Activated T-helper 1 cell treated with anti-CD3 and anti-CD28 coated beads, Interleukin-12 subunit alpha, Interleukin-12 subunit beta, Interleukin-2, Interleukin-4 antibody, amounts not matched to agents 30 ng/mL and 10 ng/mL and 1 ng/mL, durations not matched to agents 14 hours and 24 hours and 36 hours (primary cell): ENCODE measurements at places on chromosomes 2 and 18. TPM values are rescaled to one million over a fixed set of nuclear protein-coding genes. Genes with fewer than 3 reads are reported as not detected.

The DSG4 gene
- not detected in 2 replicates for total RNA-seq

The ASB3 gene
- 18.6 and 21.5 TPM in 2 replicates for total RNA-seq

The GPR35 gene
- 7.6 and 8.2 TPM in 2 replicates for total RNA-seq

The PRKAG3 gene
- total RNA-seq, result not detected in 2 replicates

The TUBB8B gene
- not detected in 2 replicates for total RNA-seq

The NTSR2 gene
- not detected in 2 replicates for total RNA-seq

The RAPGEF4 gene
- 0.31 and 0.42 TPM in 2 replicates for total RNA-seq

The VIL1 gene
- total RNA-seq, result not detected in 2 replicates

The ITGA6 gene
- total RNA-seq, result 1.9 TPM in 2 replicates

The SLC4A5 gene
- 0.47 and 0.71 TPM in 2 replicates for total RNA-seq

GRCh38 chr2:61737841-61738240 lies 116.0 kb downstream of the FAM161A start:
- no peaks in the 10 kb centered on the region for H3K36me3 ChIP-seq
- no peak overlapping the region for H3K27ac ChIP-seq
- peaks cover 3% of the 10 kb centered on the region for H3K27me3 ChIP-seq

DNA sequence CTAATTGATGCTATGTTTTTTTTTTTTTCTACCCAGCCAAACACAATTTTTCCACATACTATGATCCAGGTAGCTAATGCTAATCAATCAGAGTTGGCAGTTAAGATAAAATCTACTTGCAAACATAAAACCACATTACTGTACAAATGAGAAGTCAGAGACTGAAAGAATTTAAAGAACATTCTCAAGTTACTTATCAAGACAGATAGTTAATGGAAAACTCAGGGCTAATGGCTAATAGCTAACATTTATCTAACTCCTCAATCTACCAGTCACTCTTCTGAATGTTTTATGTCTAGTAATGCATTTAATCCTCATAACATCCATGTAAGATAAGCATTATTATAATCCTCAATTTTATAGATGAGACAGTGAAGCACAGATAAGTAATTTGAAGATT lies 537.6 kb upstream of the SETBP1 start:
- H3K27ac ChIP-seq, result no peak overlapping the region
- DNase-seq, result no peak
- no peak overlapping the region for H3K4me3 ChIP-seq
- H3K4me1 ChIP-seq, result no peaks in the 10 kb centered on the region
- H3K36me3 ChIP-seq, result no peaks in the 10 kb centered on the region

DNA sequence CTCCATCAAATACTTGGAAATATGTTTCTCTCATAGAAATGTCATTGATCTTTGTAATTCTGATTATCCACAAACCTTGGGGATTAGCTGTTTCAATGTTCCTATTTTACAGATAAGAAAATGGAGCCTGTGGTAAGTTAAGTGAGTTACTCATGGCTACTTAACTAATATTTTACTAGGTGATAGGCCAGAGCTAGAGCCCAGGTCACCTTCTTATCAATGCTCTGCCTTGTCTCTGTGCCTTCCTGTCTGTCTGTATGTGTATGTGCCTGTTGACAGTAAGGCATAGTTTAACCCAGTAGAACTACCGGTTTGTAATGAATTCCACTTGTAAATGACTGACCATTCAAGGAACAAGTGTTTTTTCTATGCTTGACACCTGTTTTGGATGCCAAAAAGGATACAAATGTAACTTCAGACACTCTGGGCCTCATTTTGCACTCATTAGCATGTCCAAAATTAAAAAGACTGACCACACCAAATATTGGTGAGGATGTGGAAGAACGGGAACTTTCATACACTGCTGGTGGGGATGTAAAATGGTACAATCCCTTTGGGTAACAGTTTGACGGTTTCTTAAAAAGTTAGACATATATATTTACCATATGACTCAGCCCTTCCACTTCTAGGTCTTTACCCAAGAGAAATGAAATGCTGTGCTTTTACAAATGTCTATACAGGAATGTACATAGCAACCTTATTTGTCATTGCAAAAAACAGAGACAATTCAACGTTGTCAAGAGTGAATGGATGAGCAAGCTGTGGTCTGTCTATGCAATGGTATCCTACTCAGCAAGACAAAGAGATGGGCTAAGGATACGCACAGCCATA lies 19.6 kb upstream of the IL1A start:
- no peak overlapping the region for H3K4me3 ChIP-seq
- H3K4me1 ChIP-seq, result peaks cover 36% of the 10 kb centered on the region
- peaks cover 6% of the 10 kb centered on the region for H3K36me3 ChIP-seq
- H3K27me3 ChIP-seq, result peaks cover 2% of the 10 kb centered on the region

DNA sequence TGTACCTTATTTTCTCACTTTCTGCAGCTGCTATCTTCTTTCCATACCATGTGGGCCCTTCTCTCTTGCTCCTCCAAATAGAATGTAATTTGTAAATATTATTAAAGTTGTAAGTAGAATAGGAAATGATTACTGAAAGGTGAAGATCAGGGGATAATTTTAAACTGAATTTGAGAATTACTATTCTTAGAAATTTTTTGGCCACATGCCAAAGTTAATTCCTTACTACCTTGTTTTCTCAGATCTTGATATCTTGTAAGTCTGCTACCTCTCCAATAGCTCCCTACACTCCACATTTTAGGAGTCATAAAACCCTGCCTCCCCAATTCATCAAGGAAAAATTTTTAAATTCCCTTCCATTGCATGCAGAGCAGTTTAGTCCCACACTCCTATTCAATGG lies 442.7 kb downstream of the SATB2 start:
- H3K27me3 ChIP-seq, result no peaks in the 10 kb centered on the region
- no peak overlapping the region for H3K27ac ChIP-seq
- H3K4me3 ChIP-seq, result no peak overlapping the region
- no peaks in the 10 kb centered on the region for H3K4me1 ChIP-seq
- no peaks in the 10 kb centered on the region for H3K36me3 ChIP-seq

DNA sequence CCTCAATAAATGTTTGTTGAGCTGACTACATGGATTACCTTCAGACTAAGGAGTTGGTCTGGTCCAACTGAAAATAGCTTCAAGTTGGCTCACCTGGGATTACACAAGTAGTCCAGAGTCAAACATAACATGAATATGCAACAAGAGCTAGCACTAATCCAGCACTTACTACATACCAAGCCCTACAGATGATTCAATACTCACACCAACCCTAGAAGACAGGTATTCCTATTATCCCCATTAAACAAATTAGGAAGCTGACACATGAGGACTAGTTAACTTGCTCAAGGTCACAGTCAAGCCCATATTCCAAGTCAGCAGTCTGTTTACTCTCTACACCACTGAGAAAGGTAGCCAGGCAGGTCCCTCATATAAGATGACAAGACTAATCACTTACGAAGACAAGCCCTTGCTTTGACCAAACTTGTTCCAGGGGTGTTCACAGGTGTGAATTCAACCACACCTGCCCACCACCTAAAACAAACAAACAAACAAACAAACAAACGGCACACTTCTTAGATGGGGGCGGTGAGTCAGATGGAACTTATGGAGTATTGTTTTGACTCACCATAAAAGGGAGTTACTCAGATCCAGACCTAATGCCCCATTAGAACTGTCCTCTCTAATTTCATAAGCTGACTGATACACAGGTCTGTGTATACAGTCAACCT lies 29.1 kb downstream of the TMEM131 start:
- peaks cover 7% of the 10 kb centered on the region for H3K36me3 ChIP-seq
- H3K27ac ChIP-seq, result peak overlapping the region; percentile 46
- no peaks in the 10 kb centered on the region for H3K27me3 ChIP-seq
- H3K4me1 ChIP-seq, result peaks cover 52% of the 10 kb centered on the region
- H3K4me3 ChIP-seq, result no peak overlapping the region
- no peak for DNase-seq

GRCh38 chr2:119316066-119316465 lies 50.6 kb downstream of the C2orf76 start:
- H3K4me1 ChIP-seq, result no peaks in the 10 kb centered on the region
- no peak overlapping the region for H3K27ac ChIP-seq
- no peak overlapping the region for H3K4me3 ChIP-seq
- H3K27me3 ChIP-seq, result peaks cover 1% of the 10 kb centered on the region

DNA sequence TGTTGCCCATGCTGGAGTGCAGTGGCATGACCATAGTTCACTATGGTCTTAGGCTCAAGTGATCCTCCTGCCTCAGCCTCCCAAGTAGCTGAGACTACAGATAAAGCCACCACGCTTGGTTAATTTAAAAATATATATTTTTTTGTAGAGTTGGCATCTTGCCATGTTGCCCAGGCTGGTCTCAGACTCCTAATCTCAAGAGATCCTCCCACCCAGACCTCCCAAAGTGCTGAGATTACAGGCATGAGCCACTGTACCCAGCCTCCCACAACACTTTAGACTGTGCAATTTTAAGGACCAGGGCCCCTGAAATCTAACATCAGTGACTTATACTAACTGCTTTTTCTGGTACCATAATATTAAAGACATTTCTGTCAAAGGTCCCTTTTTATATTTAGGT lies 5.2 kb downstream of the TXNDC2 start:
- peaks cover 8% of the 10 kb centered on the region for H3K4me1 ChIP-seq
- no peaks in the 10 kb centered on the region for H3K36me3 ChIP-seq
- peaks cover 2% of the 10 kb centered on the region for H3K27me3 ChIP-seq
- no peak overlapping the region for H3K4me3 ChIP-seq

- no peak overlapping the region for H3K4me3 ChIP-seq
- peaks cover 15% of the 10 kb centered on the region for H3K27me3 ChIP-seq
- no peak for DNase-seq
- H3K27ac ChIP-seq, result no peak overlapping the region
- peaks cover 13% of the 10 kb centered on the region for H3K4me1 ChIP-seq
These were observed 60.4 kb upstream of the GAREM1 start for GRCh38 chr18:32530947-32531651.

GRCh38 chr2:49598231-49598630 lies 443.9 kb upstream of the FSHR start:
- no peaks in the 10 kb centered on the region for H3K36me3 ChIP-seq
- no peaks in the 10 kb centered on the region for H3K4me1 ChIP-seq
- no peak for DNase-seq
- no peak overlapping the region for H3K27ac ChIP-seq
- no peak overlapping the region for H3K4me3 ChIP-seq

GRCh38 chr18:44946529-44947113 lies 265.9 kb downstream of the SETBP1 start:
- no peak overlapping the region for H3K4me3 ChIP-seq
- DNase-seq, result no peak
- H3K27ac ChIP-seq, result no peak overlapping the region
- H3K27me3 ChIP-seq, result peaks cover 2% of the 10 kb centered on the region
- H3K36me3 ChIP-seq, result peaks cover 6% of the 10 kb centered on the region

GRCh38 chr18:78731016-78731397 lies 248.6 kb upstream of the SALL3 start:
- no peak for DNase-seq
- no peak overlapping the region for H3K4me3 ChIP-seq
- H3K27me3 ChIP-seq, result no peaks in the 10 kb centered on the region
- no peaks in the 10 kb centered on the region for H3K36me3 ChIP-seq

DNA sequence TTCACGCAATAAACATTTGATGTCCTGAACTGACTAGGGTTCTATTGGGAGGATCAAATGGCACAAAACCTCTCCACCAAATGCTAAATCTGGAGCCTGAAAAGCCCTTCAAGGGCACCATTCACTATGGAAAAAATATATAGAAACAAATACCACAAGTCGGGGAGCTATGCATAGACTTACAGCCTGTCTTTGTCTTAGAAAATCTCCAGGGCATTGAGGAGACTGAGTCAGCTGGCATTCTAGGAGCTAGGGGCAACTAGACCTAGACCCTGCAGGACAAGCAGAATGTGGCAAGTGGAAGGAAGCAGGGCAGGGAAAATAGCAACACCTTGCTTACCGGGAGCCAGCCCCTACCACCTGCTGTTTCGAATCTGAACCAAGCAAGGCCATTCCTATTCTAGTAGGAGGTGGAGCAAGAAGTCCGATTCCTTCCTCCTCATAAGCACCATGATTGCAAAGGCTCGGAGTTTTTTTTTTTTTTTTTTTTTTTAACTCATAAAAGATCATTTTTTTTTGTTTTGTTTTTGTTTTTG lies 77.8 kb downstream of the DDX1 start:
- no peak for DNase-seq
- no peaks in the 10 kb centered on the region for H3K36me3 ChIP-seq
- no peaks in the 10 kb centered on the region for H3K4me1 ChIP-seq

GRCh38 chr18:74019864-74020263 lies 127.8 kb downstream of the FBXO15 start:
- no peak overlapping the region for H3K27ac ChIP-seq
- peaks cover 2% of the 10 kb centered on the region for H3K36me3 ChIP-seq
- H3K4me1 ChIP-seq, result no peaks in the 10 kb centered on the region
- DNase-seq, result no peak

DNA sequence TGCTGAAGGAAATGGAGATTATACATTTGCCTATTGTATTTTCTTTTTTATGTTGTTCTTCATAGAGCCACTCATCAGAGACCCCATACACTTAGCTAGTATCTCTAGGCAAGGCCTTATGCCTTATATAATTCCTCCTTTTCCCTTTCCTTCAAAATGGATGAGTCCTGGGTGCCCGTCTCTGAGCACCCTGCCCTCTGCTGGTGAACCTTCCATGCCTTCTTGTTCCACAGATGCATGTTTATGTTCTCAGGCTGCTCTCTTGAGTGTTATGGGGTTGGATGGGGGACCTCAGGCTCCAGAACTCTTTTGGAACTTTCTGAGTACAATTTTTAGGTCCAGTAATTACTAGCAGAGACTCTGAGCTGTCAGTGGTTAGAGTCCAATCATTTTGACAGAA lies 368.6 kb upstream of the SPRED2 start:
- H3K27me3 ChIP-seq, result no peaks in the 10 kb centered on the region
- H3K4me3 ChIP-seq, result no peak overlapping the region
- DNase-seq, result no peak
- H3K4me1 ChIP-seq, result no peaks in the 10 kb centered on the region

DNA sequence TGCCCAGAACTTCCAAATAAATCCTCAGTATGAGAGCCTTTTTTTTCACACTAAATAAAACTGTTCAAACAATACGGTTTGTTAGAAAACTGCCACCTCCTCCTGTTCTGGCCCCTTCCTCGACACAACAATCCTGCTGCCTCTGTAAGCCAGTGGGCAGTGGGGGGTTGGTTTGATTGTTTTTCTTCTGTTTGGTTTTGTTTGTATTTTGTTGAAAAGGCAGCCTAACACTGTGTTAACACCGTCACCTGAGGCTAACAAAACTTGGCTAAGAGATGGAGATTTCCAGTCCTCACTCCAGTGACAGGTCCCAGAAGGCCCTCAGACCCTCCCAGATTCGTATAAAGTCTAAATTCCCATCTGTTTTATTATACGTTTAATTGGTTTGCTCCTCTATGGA lies 402.1 kb downstream of the ZNF521 start:
- H3K36me3 ChIP-seq, result no peaks in the 10 kb centered on the region
- H3K27ac ChIP-seq, result no peak overlapping the region
- no peaks in the 10 kb centered on the region for H3K4me1 ChIP-seq
- no peak for DNase-seq
- H3K4me3 ChIP-seq, result no peak overlapping the region

- DNase-seq, result no peak
- H3K27me3 ChIP-seq, result peaks cover 30% of the 10 kb centered on the region
- no peaks in the 10 kb centered on the region for H3K4me1 ChIP-seq
- no peak overlapping the region for H3K27ac ChIP-seq
- H3K4me3 ChIP-seq, result no peak overlapping the region
These were observed 28.1 kb upstream of the PTPN2 start for GRCh38 chr18:12911929-12912703.

GRCh38 chr2:66239655-66240054 lies 195.3 kb upstream of the MEIS1 start:
- DNase-seq, result no peak
- H3K4me3 ChIP-seq, result no peak overlapping the region
- no peaks in the 10 kb centered on the region for H3K36me3 ChIP-seq
- H3K27me3 ChIP-seq, result no peaks in the 10 kb centered on the region
- H3K27ac ChIP-seq, result no peak overlapping the region
